Fibroblast of lung (primary cell): ENCODE measurements at places on chromosomes 7 and 10. TPM values are rescaled to one million over a fixed set of nuclear protein-coding genes. Genes with fewer than 3 reads are reported as not detected.

The POM121L12 gene
- not detected in 2 replicates for total RNA-seq

The ASZ1 gene
- total RNA-seq: not detected in 2 replicates

The APBB1IP gene
- total RNA-seq: 1.5 and 3.1 TPM in 2 replicates

The TBXAS1 gene
- total RNA-seq: 1.3 and 2.1 TPM in 2 replicates

The TRIM24 gene
- total RNA-seq: 3.9 and 5.9 TPM in 2 replicates

The SPDYE8 gene
- not detected in 2 replicates for total RNA-seq

The RARRES2 gene
- 65.6 and 174 TPM in 2 replicates for total RNA-seq

The ZNF503 gene
- total RNA-seq: 7.1 and 8.2 TPM in 2 replicates

The GIMAP5 gene
- not detected in 2 replicates for total RNA-seq

The CPA2 gene
- total RNA-seq: under 0.01 TPM in 1 of 2 replicates, not detected in the other

The FAM241B gene
- total RNA-seq: 0.26 and 0.99 TPM in 2 replicates

The TRIM73 gene
- total RNA-seq: 0.51 and 1.3 TPM in 2 replicates

The MINDY3 gene
- 30.8 and 37.5 TPM in 2 replicates for total RNA-seq

The CRHR2 gene
- not detected in 2 replicates for total RNA-seq

DNA sequence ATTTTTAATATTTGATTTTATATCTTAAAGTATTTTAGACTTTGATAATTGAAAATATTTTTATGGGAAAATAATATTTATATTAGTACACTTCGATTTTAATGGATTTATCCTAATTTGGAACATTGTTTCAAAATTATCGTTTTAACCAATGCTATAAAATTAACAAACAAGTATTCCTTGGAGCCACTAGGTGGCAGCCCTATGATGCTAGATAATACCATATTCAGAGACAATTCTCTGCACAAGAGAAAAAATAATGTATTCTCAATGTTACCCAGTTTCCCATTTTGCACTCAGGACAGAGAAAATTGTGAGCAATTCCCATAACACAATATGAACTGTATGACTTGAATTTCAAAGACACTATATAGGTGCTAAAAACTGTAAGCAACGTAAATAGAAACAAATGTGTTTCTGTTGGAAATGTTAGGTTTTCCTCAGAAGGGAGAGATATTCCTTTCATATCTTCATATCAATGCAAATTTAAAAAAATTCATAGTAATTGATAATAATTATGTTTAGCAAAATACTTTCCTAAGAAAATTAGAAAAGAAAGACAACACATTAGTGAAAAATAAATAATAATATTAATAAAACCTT, 237.8 kb downstream of the SEMA3E start:
- peak; percentile 77 for DNase-seq

GRCh38 chr10:75612904-75613684, 181.7 kb downstream of the LRMDA start:
- peak; percentile 87 for DNase-seq

DNA sequence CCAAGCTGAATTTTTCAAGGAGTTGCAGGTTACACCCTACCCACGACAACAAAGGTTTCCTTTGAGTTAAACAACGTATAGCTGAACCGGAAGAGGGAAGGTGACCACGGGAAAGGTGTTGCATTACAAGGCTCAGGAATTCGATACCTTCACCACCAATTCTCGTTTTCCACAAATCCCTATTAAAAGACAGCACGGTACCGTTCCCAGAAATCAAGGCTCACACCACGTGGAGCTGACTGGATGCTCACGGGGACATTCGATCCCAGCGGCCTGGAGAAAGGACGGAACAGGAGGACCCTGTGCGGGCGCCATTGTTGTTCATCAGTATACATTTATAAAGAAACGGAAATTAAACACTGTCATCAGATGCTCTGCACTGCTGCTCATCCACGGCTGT, 56.4 kb downstream of the CTBP2 start:
- no peak for DNase-seq

DNA sequence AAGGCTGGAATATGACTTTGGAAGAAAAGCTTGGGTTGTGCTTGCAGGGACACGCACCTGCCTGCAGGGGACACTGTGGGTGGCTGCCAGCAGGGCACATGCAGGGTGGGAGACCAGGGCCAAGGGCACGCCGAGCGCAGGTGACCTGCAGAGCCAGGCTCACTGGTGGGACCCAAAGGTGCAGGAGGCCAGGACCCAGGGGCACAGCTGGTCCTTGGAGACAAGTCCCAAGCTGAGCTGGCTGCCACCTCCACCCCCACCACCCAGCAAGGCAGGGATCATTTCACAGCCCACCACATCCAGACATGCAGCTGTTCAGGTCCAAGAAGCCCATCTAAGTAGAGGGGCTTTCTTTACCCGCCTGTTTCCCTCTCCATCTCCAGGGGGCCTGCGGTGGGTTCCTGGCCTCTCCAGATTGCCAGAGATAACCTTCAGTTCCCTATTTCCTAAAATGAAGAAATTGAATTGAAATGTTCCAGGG, 13.8 kb upstream of the CLIP2 start:
- DNase-seq: no peak

GRCh38 chr10:44177610-44178009, 207.3 kb downstream of the CXCL12 start:
- DNase-seq: no peak

DNA sequence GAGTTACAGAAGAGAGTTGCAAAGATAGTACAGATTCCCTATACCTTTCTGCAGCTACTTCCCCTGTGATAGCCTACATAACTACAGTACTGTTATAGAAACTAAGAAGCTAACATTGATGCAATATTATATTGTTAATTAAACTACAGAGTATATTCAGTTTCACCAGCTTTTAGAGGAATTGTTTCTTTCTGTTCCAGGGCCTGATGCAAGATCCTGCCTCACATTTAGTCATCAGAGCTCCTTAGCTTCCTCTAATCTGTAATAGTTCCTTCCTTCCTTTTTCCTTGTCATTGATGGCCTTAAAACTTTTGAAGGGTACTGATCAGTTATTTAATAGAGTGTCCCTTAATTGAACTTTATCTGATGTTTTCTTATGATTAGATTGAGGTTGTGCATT, 56.8 kb downstream of the SDHAF3 start:
- DNase-seq: no peak

DNA sequence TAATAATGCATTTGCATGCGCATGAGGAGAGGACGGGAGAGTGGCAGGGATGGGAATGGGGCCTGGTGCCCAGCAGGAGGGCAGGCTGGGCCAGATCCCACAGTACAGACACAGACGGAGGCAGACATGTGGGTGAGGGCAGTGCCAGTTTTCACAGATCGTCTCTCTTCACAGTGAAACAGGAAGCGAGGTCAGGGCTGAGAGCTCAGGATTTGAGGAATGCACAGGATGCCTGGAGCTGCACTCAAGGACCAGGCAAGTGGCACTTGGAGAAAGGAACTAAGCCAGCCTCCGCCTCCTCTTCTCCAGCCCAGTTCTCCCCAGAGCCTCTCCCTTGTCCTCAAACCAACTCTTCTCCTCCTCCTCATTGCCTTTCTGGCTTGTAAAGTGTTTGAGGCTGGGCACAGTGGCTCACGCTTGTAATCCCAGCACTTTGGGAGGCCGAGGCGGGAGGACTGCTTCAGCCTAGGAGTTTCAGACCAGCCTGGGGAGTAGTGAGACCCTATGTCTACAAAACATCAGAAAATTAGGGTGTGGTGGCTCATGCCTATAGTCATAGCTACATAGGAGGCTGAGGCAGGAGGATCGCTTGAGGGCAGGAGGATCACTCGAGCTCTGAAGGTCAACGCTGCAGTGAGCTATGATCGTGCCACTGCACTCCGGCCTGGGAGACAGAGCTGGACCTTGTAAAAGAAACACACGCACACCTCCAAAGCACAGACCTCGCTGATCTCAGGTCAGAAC, 115.2 kb downstream of the HIP1 start:
- peak; percentile 23 for DNase-seq

DNA sequence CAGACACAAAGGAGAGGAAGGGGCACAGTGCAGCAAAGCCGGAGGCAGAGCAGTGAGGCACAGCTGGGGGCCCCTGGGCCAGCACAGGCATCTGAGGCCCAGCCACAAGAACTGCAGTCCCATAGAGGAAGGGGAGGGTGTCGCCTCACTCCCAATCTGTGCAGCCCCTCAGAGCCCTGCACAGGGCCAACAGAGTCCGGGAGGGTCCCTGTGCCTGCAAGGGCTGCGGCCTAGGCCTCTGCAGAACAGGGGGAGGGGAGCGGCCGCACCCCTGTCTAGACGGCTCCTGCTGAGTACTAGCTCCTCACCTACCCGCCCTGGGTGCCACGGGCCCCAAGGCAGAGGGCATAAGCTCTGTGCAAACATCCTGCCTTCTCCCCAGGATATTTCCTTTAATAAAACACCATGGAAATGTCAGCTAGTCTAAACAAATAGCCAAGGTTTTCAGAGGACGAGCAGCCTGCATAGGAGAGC, 32.4 kb upstream of the RET start:
- DNase-seq: no peak

DNA sequence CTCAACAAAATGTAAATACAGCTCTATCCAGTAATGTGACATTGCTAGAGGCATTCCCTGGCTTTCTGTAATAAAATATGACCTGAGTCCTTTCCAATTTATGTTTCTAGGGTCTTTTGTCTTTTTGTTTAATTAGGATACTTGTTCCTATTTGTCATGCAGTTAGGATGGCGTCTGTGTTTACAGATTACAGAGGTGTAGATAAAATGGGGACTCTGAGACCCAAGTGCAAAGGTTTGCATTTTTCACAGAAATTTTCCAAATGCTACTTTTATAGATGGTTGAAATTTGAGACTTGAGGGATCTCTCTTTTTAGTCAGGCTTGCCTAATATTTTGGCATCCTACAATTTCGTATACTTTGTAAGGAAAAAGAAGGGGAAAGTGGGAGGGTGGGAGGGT, 332.4 kb downstream of the PTEN start:
- DNase-seq: no peak

GRCh38 chr7:45514944-45515343, 59.2 kb upstream of the ADCY1 start:
- no peak for DNase-seq

- DNase-seq: no peak
These were observed 239.1 kb upstream of the MEOX2 start for GRCh38 chr7:15925608-15926007.

DNA sequence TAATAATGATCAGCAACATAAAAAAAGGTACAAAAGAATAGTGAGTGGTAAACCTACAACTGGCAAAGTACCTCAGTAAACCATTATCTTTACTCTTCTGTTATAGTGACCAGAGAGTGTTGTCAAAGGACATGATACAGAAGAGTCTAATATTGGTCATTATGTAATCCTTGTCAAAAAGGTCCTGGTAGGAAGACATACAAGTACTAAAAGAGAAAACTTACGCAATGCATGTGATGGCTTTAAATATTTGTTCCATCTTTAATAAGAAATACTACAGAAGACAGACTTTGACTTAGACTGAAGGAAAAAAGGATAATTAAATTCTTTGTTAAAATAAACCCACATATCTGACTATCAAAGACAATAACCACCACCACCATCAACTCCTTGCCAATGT, 6.5 kb downstream of the DOCK4 start:
- no peak for DNase-seq

DNA sequence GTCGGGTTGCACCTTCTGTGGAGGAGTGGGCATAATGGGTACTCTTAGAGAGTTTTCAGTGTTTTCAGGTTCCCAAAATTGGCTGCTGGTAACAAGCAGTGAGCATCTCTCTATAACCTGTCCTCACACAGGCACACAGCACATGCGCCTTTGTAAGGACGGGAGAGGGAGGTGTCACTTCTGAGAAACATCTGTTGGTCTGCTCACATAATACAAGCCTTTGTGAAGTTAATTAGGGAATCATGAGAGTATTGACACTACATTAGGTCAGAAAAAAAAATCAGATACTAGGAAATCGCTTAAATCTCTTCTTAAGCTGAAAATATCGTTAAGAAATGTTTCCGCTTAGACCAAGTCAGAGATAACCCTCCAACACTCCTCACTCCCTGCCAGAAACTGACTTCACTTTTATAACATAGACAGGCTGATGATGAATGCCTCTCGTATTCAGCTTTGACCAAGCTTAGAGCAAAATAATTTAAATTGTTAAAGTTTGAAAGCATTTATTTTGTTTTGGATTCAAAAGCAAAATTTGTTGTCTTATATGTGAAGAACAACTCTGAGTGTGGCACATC, 769.7 kb downstream of the TNS3 start:
- DNase-seq: peak; percentile 32

- DNase-seq: no peak
These were observed 106.6 kb downstream of the POU6F2 start for GRCh38 chr7:39084349-39084748.

GRCh38 chr7:157488966-157489365, 152.2 kb downstream of the DNAJB6 start:
- DNase-seq: no peak
